ENCODE measurements at places on chromosomes 1 and 21. TPM values are rescaled to one million over a fixed set of nuclear protein-coding genes. Genes with fewer than 3 reads are reported as not detected.

The ESPN gene
- 7.3 TPM for total RNA-seq

The SPATA21 gene
- not detected for total RNA-seq

The KMO gene
- total RNA-seq, result 2.0 TPM

The FBLIM1 gene
- 4.0 TPM for total RNA-seq

The AMY2A gene
- total RNA-seq, result 0.17 TPM

The CA6 gene
- 0.17 TPM for total RNA-seq

The SLC6A17 gene
- 6.9 TPM for total RNA-seq

The CHI3L1 gene
- total RNA-seq, result 0.84 TPM

The NRAS gene
- total RNA-seq, result 20.8 TPM

The CTH gene
- 11.0 TPM for total RNA-seq

DNA sequence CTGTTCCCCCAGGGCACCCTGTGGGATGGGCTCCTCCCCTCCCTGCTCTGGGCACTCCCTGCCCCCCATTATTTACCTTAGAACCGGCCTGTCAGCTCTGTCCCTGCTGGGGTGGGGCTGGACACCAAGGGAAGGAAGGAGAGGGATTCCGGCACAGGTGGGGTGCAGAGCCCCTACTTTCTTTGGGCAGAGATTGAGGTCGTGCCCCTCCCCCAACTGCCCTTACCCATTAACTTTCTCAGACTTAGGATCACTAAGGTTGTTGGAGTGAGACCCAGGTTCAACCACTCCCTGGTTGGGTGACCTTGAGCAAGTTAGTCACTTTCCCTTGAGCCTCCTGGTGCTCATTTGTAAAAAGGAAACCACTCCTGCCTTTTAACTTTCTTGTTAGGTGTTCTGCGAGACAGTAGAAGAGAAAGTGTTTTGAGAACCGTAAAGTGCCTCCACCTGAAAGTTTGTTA, 57.0 kb upstream of the SYNC start:
- DNase-seq, result no peak
- peaks cover 77% of the 10 kb centered on the region for H3K4me1 ChIP-seq
- no peaks in the 10 kb centered on the region for H3K27me3 ChIP-seq
- peak overlapping the region; percentile 76 for H3K27ac ChIP-seq
- H3K36me3 ChIP-seq, result no peaks in the 10 kb centered on the region

GRCh38 chr1:236185687-236186086, 43.3 kb downstream of the GPR137B start:
- H3K36me3 ChIP-seq, result no peaks in the 10 kb centered on the region
- no peak overlapping the region for H3K4me3 ChIP-seq
- no peak overlapping the region for H3K27ac ChIP-seq

GRCh38 chr21:44695184-44695583, 1.8 kb upstream of the KRTAP10-12 start:
- peaks cover 19% of the 10 kb centered on the region for H3K27me3 ChIP-seq
- no peaks in the 10 kb centered on the region for H3K36me3 ChIP-seq
- H3K4me1 ChIP-seq, result no peaks in the 10 kb centered on the region
- no peak overlapping the region for H3K27ac ChIP-seq
- no peak overlapping the region for H3K4me3 ChIP-seq

GRCh38 chr1:206663832-206664652, 20.7 kb upstream of the MAPKAPK2 start:
- H3K4me3 ChIP-seq, result no peak overlapping the region
- peak; percentile 55 for DNase-seq
- no peaks in the 10 kb centered on the region for H3K27me3 ChIP-seq
- H3K36me3 ChIP-seq, result no peaks in the 10 kb centered on the region

DNA sequence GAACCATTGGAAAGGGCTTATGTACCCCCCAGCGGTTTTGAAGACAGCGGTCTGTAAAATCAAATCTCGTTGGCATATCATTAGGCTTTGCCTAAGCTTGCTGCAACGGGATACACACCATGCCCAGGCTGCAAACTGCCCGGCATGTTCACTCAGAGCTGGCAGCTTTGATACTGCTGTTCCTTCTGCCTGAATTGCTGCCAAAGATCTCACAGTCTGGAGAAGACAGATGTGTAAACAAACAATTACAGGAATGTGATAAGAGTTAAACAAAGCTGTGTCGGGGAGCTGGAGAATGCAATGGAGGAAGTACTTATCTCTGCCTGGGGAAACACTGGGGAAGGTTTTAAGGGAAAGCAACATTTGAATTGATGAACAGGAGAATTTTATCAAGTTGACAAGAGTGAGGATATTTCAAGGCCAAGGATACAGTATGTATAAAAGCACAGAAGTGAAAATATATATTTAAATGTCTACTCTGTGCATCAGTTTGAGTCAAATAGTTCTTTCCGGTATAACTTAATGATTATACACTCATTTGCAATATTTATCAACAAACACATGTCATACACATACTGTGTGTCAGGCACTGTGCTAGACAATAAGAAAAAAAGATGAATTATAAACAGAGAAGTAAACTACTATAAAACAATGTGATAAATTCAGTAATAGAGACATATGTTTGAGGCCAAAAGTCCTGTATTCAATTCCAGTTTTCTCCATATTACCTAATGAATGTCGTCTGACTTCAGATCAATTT, 29.9 kb downstream of the CHML start:
- H3K27me3 ChIP-seq, result no peaks in the 10 kb centered on the region
- no peak overlapping the region for H3K4me3 ChIP-seq
- H3K36me3 ChIP-seq, result no peaks in the 10 kb centered on the region
- H3K27ac ChIP-seq, result no peak overlapping the region
- DNase-seq, result peak; percentile 30

DNA sequence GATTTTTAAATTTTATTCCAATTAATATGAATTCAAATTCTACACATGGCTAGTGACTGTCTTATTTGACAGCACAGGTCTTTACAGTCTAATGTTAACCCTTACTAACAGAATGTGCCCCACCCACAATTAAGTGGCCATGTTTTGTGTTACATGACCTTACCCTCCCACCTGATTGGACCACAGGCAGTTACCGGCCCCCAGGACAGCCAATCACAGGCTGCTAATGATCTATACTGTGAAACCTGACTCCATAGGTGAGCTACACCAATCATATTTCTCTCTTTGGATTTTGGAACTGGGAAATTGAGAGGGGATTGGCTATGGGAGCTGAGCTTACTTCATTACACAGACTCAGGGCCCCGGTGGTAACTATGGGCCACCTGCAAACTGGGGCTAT, 27.5 kb downstream of the ZP4 start:
- H3K4me3 ChIP-seq, result no peak overlapping the region
- DNase-seq, result no peak
- no peaks in the 10 kb centered on the region for H3K36me3 ChIP-seq
- no peaks in the 10 kb centered on the region for H3K27me3 ChIP-seq
- no peak overlapping the region for H3K27ac ChIP-seq

DNA sequence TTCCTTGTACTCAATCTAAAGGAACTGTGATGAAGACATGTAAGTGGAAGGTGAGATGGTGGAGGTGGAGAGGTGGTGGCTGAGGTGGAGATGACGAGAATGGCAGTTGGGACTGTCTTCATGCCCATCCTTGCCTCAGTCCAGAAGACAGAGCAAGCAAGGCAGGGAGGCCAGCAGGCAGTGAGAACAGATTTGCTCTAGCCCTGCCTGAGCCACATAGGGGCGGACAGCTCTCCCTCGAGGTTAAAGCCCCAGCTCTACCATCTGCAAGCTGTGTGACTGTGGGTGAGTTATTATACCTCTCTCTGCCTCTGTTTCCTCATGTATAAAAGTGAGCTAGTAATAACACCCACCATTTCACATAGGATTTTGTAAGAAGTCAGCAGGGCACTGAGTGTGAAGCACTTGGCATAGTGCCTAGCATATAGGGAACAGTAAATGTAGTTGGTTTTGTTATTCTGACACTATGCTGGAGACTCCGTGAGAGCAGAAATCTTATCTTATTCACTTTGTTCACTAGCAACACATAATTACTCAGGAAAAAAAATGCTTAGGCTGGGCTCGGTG, 4.8 kb upstream of the FAM110D start:
- no peak overlapping the region for H3K4me3 ChIP-seq
- H3K4me1 ChIP-seq, result no peaks in the 10 kb centered on the region
- peaks cover 21% of the 10 kb centered on the region for H3K27me3 ChIP-seq
- H3K36me3 ChIP-seq, result no peaks in the 10 kb centered on the region

- H3K36me3 ChIP-seq, result no peaks in the 10 kb centered on the region
- H3K4me3 ChIP-seq, result no peak overlapping the region
- H3K27me3 ChIP-seq, result no peaks in the 10 kb centered on the region
- peaks cover 33% of the 10 kb centered on the region for H3K4me1 ChIP-seq
- DNase-seq, result peak; percentile 94
Observed at GRCh38 chr1:6353955-6354658, 39.5 kb downstream of the ACOT7 start.

- H3K4me3 ChIP-seq, result no peak overlapping the region
- no peaks in the 10 kb centered on the region for H3K36me3 ChIP-seq
- no peaks in the 10 kb centered on the region for H3K4me1 ChIP-seq
- DNase-seq, result no peak
Observed at GRCh38 chr1:34740161-34740868, 14.5 kb upstream of the GJB5 start.

GRCh38 chr21:36306872-36307534, 13.0 kb upstream of the MORC3 start:
- H3K4me3 ChIP-seq, result no peak overlapping the region

DNA sequence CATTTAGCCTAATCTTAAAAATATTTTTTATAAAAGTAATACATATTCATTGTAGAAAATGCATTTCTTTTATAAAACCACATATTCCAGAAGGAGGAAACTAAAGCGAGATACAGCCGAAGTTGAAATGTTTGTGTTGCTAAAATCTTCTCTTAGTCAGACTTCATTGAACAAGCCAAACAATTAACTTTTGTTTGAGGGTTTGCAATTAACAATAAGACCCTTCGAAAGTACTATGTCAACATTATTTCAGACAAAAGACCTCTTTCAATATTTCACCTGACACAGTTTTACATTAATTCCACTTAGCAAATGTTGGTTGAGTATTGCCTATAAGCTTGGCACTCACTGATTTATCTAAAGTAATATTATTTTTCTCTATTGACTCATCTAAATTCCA, 354.0 kb upstream of the ADAMTS5 start:
- no peaks in the 10 kb centered on the region for H3K36me3 ChIP-seq
- no peak overlapping the region for H3K4me3 ChIP-seq
- DNase-seq, result no peak
- no peaks in the 10 kb centered on the region for H3K4me1 ChIP-seq
- H3K27ac ChIP-seq, result no peak overlapping the region

GRCh38 chr1:193656841-193657240, 470.4 kb upstream of the B3GALT2 start:
- no peak overlapping the region for H3K4me3 ChIP-seq
- no peaks in the 10 kb centered on the region for H3K36me3 ChIP-seq
- no peak for DNase-seq
- H3K27ac ChIP-seq, result no peak overlapping the region
- no peaks in the 10 kb centered on the region for H3K4me1 ChIP-seq

- no peaks in the 10 kb centered on the region for H3K27me3 ChIP-seq
- H3K4me3 ChIP-seq, result peak overlapping the region; percentile 80
- H3K4me1 ChIP-seq, result peaks cover 47% of the 10 kb centered on the region
- peak overlapping the region; percentile 99 for H3K27ac ChIP-seq
- no peak for DNase-seq
Observed at GRCh38 chr1:33257207-33257771, 997 bp downstream of the ZNF362 start.

DNA sequence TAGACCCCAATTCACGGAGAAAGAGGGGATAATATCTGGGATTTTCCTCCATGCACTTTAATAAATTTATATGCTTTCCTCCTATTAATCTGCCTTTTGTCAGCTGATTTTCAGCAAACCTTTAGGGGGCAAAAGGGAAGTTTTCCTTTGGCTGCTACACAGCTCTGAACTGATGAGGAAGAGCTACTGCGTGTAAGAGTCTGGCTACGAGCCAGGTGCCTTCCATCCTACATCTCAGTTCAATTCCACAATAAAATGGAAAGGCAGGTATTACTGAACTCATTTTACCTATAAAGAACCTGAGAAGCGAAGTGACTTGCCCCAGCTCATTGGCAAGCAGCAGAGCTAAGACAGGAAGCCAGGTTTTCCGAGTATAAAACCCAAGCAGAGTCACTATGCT, 28.3 kb upstream of the ZNF326 start:
- no peak overlapping the region for H3K4me3 ChIP-seq
- H3K36me3 ChIP-seq, result no peaks in the 10 kb centered on the region
- no peaks in the 10 kb centered on the region for H3K27me3 ChIP-seq
- H3K27ac ChIP-seq, result no peak overlapping the region
- peaks cover 4% of the 10 kb centered on the region for H3K4me1 ChIP-seq
- DNase-seq, result peak; percentile 25

GRCh38 chr1:33955096-33955495, 91.2 kb downstream of the HMGB4 start:
- H3K4me3 ChIP-seq, result no peak overlapping the region
- H3K36me3 ChIP-seq, result no peaks in the 10 kb centered on the region

DNA sequence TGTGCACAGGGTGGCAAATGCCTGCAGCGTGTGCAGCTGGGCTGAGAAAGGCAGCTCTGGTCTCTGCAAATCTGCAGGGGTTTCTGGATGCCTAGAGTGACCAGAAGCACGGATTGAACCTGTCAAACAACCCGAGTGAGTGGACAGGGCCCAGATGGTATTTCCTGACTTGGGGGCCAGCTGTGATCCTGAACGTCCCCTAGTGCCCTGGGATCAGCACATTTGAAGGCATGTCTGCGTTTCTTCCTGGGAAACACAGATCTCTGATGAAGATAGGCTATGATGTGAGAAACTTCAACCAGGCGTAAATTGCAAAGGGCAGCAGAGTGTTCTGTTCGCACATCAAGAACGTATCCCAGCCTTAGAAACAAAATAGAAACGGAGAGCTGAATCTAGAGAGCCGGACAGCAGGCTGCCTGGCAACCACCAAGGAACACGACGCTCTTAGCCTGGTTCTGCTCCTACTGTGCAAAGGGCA, 163.1 kb downstream of the KCNJ6 start:
- DNase-seq, result peak; percentile 52
- peaks cover 4% of the 10 kb centered on the region for H3K27me3 ChIP-seq
- H3K36me3 ChIP-seq, result no peaks in the 10 kb centered on the region
- no peak overlapping the region for H3K27ac ChIP-seq
- H3K4me1 ChIP-seq, result no peaks in the 10 kb centered on the region
- no peak overlapping the region for H3K4me3 ChIP-seq

- peak overlapping the region; percentile 47 for H3K27ac ChIP-seq
- H3K4me1 ChIP-seq, result peaks cover 96% of the 10 kb centered on the region
- peak; percentile 57 for DNase-seq
- no peaks in the 10 kb centered on the region for H3K36me3 ChIP-seq
- H3K27me3 ChIP-seq, result no peaks in the 10 kb centered on the region
Observed at GRCh38 chr1:225819346-225820192, 9.6 kb downstream of the EPHX1 start.

DNA sequence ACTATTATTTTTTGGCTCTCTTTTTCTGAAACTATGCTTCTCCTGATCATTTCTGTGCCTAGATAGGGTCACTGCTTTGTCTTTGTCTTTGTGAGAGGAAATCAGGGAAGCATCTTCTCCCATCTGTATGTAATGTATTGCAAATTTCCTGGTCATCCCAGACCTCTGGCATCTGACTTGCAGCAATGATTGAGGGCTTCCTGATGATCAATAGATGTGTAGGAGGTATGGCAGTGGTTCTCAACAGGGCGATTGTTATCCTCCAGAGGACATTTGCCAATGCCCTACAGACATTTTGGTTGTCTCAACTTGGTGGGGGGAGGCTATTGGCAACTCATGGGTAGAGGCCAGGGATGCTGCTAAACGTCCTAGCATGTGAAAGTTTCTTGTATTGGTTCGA, 64.7 kb downstream of the RGL1 start:
- H3K4me1 ChIP-seq, result peaks cover 50% of the 10 kb centered on the region
- no peak overlapping the region for H3K4me3 ChIP-seq
- DNase-seq, result no peak
- H3K27me3 ChIP-seq, result no peaks in the 10 kb centered on the region
- peak overlapping the region; percentile 59 for H3K27ac ChIP-seq

GRCh38 chr1:221066351-221067001, 187.2 kb downstream of the HLX start:
- H3K27ac ChIP-seq, result no peak overlapping the region
- H3K4me1 ChIP-seq, result no peaks in the 10 kb centered on the region
- no peak overlapping the region for H3K4me3 ChIP-seq
- no peaks in the 10 kb centered on the region for H3K36me3 ChIP-seq
